EH (cell line): ENCODE measurements at places on chromosomes 4 and X.

- no peak for DNase-seq
Observed at GRCh38 chr4:15294202-15294601, 133.6 kb upstream of the C1QTNF7 start.

- DNase-seq = peak; percentile 92
Observed at GRCh38 chrX:47540754-47541538, 20.1 kb upstream of the ARAF start.

DNA sequence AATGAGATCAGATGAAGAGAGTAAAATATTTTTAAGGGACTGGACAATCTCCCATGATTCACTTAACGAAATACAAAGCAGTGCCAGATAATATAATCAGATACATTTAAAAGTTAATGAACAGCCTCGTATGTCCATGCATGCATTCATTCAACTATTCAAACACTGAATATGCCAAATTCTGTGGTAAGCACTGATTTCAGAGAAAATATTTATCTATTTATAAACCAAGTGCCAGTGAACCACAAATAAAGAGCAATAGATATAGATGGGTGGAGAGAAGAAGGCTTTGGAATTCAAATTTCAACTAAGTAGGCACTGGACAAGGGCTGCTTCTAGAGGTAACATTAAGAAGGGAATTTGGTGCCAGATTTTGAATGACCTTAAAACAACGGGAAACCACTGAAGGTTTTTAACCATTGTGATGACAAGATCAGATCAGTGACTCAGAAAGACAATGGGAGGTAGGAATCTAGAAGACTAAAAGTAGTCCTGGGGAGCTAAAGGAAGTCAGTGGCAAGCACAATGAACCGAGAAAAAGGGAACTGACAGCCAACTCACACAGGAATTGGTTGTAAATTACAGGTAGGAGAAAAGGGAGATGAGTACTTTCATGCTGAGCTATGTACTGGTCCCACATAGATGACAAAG, 14.2 kb downstream of the ELOVL6 start:
- peak; percentile 41 for DNase-seq

GRCh38 chr4:16297003-16297402, 70.7 kb upstream of the TAPT1 start:
- peak; percentile 66 for DNase-seq

GRCh38 chrX:33156152-33156726, 55.1 kb downstream of the DMD start:
- DNase-seq = no peak

DNA sequence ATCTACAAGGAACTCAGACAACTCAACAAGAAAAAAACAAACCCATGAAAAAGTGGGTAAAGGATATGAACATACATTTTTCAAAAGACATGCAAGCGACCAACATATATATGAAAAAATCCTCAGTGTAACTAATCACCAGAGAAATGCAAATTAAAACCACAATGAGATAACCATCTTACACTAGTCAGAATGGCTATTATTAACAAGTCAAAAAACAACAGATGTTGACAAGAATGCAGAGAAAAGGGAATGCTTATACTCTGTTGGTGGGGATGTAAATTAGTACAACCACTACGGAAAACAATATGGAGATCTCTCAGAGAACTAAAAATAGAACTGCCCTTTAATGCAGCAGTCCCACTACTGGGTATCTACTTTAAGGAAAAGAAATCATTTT, 12.1 kb downstream of the NIPAL1 start:
- DNase-seq = no peak

DNA sequence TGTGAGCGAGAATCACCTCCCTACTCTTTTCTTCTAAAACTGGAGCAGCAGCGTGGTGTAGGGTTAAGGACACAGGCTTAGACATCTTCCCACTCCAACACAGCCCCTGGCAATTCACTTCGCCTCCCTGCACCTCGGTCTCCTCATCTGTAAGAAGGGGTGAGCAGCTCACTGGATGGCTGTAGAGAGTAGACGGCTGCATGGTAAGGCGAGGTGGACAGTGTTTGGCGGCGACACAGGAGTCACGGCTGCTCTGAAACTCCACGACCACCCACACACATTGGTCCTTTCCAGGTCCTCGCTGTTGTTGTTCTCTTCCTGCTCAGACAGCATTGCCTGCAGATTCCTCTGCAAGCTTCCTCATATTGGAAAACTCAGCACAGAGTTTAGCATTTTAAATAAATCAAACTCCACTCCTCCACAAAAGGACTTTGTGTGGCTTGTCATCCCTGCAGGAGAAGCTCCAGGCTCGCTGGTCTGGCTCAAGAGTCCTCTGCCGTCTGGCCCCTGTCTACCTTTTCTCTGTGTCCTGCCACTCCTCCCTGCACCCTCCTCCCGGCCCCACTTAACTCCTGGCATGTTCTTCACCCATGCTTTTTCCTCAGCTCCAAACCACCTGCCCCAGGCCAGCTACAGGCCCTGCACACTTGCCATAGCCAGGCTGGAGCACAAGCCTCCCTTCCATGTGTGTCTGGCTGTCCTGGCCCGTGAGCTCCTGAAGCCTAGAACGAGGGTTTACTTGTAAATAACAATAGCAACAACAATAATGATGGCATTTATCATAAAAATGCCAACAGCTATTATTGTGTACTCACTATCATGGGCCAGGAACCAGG, 41.3 kb upstream of the CRMP1 start:
- no peak for DNase-seq

- DNase-seq = no peak
Observed at GRCh38 chr4:52548818-52549570, 110.1 kb downstream of the USP46 start.

DNA sequence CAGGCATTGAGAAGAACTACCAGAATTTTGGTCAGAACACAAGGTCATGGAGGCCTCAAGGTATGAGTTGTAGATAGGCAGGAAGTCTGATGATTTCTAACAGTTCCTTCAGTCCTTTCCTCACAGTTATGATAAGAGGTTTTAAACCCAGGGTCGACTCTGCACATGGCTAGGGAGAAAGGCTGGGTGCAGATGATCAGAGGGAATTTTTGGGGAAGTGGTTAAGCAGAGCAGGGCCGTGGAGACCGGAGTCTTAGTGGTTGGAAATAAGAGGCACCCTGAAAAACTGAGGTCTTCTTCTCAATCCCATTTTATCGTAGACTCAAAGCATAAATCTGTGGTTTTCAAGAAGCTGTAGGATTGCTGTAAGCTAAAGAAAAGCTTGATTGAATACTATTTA, 118.5 kb upstream of the ANK2 start:
- no peak for DNase-seq

- DNase-seq = no peak
Observed at GRCh38 chr4:74971862-74972261, 38.9 kb downstream of the PARM1 start.

DNA sequence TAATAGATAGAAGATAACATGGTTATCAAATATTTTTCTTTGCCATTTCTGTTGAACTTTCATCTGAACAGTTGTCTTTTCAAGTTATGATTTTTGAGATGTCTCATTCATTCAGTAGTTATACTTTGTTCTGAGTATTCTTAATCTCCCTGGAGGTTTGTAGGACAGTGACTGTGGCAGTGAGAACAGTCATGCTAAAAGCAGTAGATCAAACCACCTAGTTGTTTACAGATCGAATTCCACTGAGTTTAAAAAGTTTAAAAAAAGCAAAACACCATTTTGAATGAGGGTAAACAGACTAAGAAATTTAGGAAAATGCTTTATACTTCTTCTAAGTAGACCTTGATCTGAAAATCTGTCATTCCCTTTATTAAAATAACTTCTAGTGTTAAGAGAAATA, 107.2 kb downstream of the CEP135 start:
- no peak for DNase-seq

DNA sequence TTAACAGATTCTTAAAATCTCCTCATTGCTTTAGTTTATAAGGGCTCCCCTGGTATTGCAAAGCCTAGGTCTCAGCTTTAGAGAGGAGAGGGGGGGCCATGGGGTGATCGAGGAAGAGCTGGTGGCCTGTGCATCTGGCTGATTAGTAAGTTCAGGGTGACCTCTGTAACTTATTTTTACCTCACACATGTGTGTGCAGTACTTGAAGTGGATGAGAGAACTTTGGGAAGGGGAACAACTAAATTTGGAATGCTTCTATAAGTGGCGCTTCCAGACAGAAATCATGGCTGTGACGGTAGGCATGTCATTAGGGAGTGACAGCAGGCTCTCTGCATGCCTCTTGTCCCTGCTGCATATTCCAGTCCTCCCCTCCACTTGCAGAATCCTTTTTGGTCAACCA, 41.9 kb downstream of the FRAS1 start:
- DNase-seq = no peak

GRCh38 chr4:159012381-159012780, 90.5 kb upstream of the RAPGEF2 start:
- DNase-seq = peak; percentile 78

GRCh38 chrX:67599532-67599931, 55.7 kb downstream of the AR start:
- no peak for DNase-seq

- no peak for DNase-seq
Observed at GRCh38 chrX:48590203-48591103, 6.8 kb upstream of the WDR13 start.

- DNase-seq = no peak
Observed at GRCh38 chr4:89009115-89009514, 47.9 kb downstream of the FAM13A start.

DNA sequence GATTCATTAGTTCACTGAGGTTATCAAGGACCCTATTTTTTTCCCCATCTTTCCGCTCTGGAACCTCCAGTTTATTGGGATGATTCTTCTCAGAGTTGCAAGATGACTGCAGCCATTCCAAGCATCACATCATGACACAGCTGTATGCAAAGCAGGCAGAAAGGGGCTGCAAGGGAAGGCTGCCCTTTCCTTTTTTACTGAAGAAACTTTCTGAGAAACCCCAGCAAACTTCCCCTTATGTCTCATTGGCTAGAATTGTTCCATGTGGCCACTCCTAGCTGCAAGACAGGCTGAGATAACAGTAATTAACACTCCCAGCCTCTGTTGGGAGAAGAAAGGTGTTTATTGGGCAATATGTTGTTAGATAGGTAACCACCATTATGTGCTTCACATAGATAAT, 102.6 kb downstream of the SATL1 start:
- DNase-seq = no peak

GRCh38 chr4:5435201-5435600, 273.2 kb downstream of the EVC2 start:
- DNase-seq = peak; percentile 48

DNA sequence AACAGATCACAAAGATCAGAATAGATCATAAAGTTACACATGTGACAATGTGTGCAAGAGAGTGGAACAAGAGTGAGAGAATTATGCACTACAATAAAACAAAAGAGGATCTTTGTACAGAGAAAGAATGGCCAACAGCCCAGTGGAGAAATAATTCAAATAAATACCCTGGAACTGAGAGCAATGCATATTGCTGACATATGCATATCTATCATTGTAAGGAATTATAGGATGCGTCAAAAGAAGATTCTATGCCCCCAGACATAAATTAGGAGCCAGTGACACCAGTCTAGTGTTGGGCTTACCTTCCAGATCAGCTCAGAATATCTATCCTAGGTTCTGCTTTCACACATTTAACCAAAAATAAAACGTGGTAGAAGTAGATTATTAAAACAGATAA, 320.1 kb upstream of the VCX start:
- DNase-seq = no peak

- peak; percentile 85 for DNase-seq
Observed at GRCh38 chrX:134676436-134676835, 18.2 kb upstream of the PLAC1 start.

- peak; percentile 57 for DNase-seq
Observed at GRCh38 chr4:47615385-47615784, 130.3 kb downstream of the ATP10D start.

- DNase-seq = peak; percentile 24
Observed at GRCh38 chrX:119726900-119727555, 31.4 kb upstream of the SOWAHD start.

DNA sequence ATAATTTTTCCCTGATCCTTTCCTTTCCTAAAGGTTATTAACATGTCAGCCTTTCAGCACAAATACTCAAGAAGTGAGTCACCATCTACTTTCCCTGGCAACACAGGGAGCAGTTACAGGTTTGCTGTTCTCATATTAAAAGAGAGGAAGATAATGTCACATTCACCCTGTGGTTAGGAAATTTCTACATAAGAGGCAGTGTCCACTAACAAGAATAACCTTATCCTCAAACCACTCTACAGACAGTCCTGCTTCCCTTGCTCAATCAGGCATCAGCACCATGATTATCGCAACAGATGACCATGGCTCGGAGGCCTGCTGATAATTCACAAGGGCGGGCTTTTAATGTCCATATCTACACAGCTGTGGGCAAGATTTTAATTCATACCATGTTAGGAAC, 30.9 kb downstream of the RNF150 start:
- peak; percentile 85 for DNase-seq

- no peak for DNase-seq
Observed at GRCh38 chr4:150072471-150072870, 5.8 kb upstream of the DCLK2 start.

DNA sequence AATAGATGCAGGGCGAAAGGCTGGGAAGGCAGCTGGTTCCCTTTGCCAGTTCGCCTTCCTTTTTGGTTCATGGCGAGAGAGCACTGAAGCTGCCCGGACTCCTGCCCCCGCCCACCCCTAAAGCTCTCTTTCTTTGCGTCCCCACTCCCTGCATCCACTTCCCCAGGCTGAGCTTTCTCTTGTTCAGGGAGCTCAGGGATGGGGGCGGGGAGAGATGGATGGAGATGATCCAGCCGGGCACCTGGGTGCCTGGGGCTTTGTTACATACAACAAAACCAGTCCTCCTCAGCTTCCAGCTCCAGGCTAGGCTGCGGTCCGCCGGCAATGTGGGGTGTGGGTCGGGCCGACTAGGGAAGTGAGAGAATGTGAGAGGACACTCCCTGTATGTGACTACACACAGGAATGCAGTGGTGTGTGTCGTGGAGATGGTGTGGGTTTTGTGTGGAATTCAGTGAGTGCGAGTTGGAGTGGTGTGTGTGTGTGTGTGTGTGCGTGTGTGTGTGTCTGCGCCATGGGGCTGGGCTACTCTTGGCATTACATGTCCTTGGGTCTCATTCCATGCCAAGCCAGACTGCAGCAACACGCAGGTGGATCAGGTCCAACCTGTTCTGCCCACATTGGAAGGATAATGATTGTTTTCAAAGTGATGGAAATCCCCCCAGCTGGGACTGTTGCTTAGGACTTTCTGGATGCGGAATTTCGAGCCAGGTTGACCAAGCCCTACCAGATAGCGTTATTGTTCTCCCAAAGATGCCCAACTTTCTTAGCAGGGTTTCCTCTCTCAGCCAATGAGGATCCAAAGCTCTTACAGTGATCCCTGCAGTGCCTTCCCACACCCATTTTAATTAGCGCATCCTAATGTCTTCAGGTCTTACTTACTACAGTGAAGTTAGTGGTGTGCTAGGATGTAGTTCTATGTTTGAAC, 149.4 kb upstream of the CHRDL1 start:
- DNase-seq = no peak

DNA sequence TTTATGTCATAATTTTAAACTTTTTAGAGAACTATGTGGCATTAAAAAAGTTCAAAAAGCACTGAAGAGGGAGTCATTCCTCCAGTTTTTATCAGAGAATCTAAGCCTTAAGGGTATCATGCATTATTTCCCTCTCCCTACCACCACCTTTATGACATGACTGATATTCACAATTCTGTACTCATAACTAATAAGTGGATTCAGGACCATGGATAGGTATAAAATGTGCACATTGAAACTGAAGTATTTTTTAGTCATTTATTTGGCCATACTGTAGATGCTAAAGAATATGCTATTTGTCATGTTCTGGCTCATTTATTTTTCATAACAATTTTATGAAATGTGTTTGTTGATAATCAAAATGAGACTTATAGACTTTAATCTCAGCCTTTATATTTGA, 897.5 kb upstream of the AGA start:
- DNase-seq = no peak
